ENCODE measurements at places on chromosomes 6 and 20. TPM values are rescaled to one million over a fixed set of nuclear protein-coding genes. Genes with fewer than 3 reads are reported as not detected.

MYB gene
- total RNA-seq = 0.19 TPM

E2F1 gene
- total RNA-seq = 11.2 TPM

SLX4IP gene
- 4.3 TPM for total RNA-seq

TRMT6 gene
- total RNA-seq = 9.4 TPM

FAXC gene
- total RNA-seq = 0.34 TPM

CTAGE9 gene
- total RNA-seq = not detected

AIF1 gene
- not detected for total RNA-seq

MUC21 gene
- total RNA-seq = not detected

MAFB gene
- total RNA-seq = 3.4 TPM

AAR2 gene
- 31.7 TPM for total RNA-seq

LTA gene
- not detected for total RNA-seq

NHLRC1 gene
- 1.6 TPM for total RNA-seq

PROKR2 gene
- not detected for total RNA-seq

TBPL1 gene
- total RNA-seq = 35.2 TPM

EDN1 gene
- 438 TPM for total RNA-seq

MAK gene
- total RNA-seq = 0.09 TPM

TMEM170B gene
- 2.4 TPM for total RNA-seq

SAMD3 gene
- total RNA-seq = not detected

STX11 gene
- total RNA-seq = 17.2 TPM

ADNP gene
- 28.8 TPM for total RNA-seq

POU5F1 gene
- 0.68 TPM for total RNA-seq

CBLN4 gene
- not detected for total RNA-seq

CITED2 gene
- total RNA-seq = 28.8 TPM

TGM2 gene
- total RNA-seq = 401 TPM

RBPJL gene
- total RNA-seq = not detected

LAMA2 gene
- 0.74 TPM for total RNA-seq

CASS4 gene
- 0.05 TPM for total RNA-seq

RFX6 gene
- total RNA-seq = not detected

CDH4 gene
- total RNA-seq = 0.17 TPM

TSBP1 gene
- not detected for total RNA-seq

DEF6 gene
- 0.88 TPM for total RNA-seq

TCP11 gene
- 0.28 TPM for total RNA-seq

KCNQ5 gene
- not detected for total RNA-seq

TCF15 gene
- 2.7 TPM for total RNA-seq

MYLIP gene
- total RNA-seq = 28.4 TPM

ARFGEF3 gene
- total RNA-seq = 5.8 TPM

SLC32A1 gene
- not detected for total RNA-seq

FLRT3 gene
- total RNA-seq = 0.51 TPM

RAD21L1 gene
- not detected for total RNA-seq

HLA-DQB2 gene
- total RNA-seq = not detected

CST2 gene
- total RNA-seq = not detected

GPR6 gene
- total RNA-seq = not detected

PEDS1 gene
- 20.8 TPM for total RNA-seq

WFDC2 gene
- not detected for total RNA-seq

AVP gene
- total RNA-seq = not detected

TDRD6 gene
- total RNA-seq = 0.05 TPM

RSPO4 gene
- total RNA-seq = not detected

RSPH9 gene
- total RNA-seq = 0.34 TPM

CD93 gene
- total RNA-seq = 441 TPM

C20orf202 gene
- not detected for total RNA-seq

HLA-DMA gene
- total RNA-seq = 1.2 TPM

PRPF6 gene
- total RNA-seq = 79.6 TPM

CAGE1 gene
- under 0.01 TPM for total RNA-seq

DDAH2 gene
- 150 TPM for total RNA-seq

IYD gene
- not detected for total RNA-seq

VGLL2 gene
- not detected for total RNA-seq

NRM gene
- total RNA-seq = 3.1 TPM

STK38 gene
- 24.5 TPM for total RNA-seq

PNRC1 gene
- 63.8 TPM for total RNA-seq

THEMIS gene
- total RNA-seq = not detected

All from dermis blood vessel endothelial cell (primary cell).